ENCODE measurements at places on chromosomes 7 and 10.

DNA sequence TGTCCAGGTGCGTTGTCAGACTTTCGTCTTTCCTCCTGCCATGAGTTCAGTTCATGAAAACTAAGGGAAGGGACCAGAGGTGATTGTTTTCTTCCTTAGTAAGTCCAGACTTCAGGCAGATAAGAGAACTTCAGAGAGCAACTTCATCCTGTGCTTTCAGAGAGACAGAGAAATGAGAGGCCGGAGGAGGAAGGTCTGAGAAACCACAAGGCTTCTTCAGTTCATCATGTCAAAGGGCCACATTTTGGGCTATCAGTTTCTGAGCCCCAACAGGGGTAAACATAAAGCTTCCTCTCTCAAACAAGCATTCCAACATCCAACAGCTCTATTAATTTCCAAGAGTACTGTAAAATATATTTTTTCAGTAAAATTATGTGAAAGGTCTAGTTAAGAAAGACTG, 668.4 kb upstream of the NRP1 start:
- no peaks in the 10 kb centered on the region for H3K36me3 ChIP-seq
- H3K4me3 ChIP-seq: no peak overlapping the region
- no peak overlapping the region for H3K27ac ChIP-seq
- no peaks in the 10 kb centered on the region for H3K27me3 ChIP-seq
- no peak for DNase-seq

GRCh38 chr10:14391342-14391741, 60.6 kb upstream of the FRMD4A start:
- no peak overlapping the region for H3K27ac ChIP-seq
- H3K27me3 ChIP-seq: no peaks in the 10 kb centered on the region
- DNase-seq: no peak
- H3K4me3 ChIP-seq: no peak overlapping the region
- H3K4me1 ChIP-seq: no peaks in the 10 kb centered on the region

DNA sequence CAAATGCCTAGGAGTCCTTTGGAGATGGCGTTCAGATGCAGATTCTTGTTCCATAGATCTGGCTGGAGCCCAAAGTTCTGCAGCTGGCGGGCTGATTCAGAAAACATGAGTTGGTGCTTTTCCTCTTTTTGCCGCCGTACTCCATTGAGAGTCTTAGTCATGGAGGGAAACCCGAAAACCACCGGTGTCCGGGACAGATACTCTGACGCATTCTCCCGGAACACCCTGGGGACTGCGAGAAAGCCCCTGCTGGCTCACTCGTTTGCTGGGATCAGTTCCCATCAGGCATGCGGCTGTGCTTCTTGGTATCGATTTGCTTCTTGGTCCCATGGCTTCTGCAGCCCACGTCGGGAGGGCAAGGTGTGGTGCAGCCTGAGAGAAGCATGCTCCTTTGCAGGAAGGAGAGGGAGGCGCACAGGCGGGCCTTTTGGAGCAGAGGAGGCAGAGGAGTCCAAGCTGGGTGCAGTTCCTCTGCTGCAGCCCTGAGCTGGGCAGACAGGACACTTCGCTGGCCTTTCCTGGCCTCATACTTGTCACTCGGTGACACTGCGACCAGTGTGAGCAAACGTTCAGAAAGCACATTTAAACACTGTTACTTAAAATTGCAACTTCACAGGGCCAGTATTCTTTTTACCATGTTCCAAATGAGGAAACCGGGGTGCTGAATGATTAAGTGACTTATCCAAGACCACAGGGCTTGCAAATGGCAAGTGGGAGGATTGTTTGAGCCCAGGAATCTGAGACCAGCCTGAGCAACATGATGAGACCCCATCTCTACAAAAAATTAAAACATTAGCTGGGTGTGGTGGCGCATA, 30.6 kb upstream of the PFKFB3 start:
- no peak for DNase-seq
- H3K4me3 ChIP-seq: no peak overlapping the region
- peaks cover 63% of the 10 kb centered on the region for H3K4me1 ChIP-seq
- H3K27me3 ChIP-seq: no peaks in the 10 kb centered on the region
- H3K27ac ChIP-seq: no peak overlapping the region

DNA sequence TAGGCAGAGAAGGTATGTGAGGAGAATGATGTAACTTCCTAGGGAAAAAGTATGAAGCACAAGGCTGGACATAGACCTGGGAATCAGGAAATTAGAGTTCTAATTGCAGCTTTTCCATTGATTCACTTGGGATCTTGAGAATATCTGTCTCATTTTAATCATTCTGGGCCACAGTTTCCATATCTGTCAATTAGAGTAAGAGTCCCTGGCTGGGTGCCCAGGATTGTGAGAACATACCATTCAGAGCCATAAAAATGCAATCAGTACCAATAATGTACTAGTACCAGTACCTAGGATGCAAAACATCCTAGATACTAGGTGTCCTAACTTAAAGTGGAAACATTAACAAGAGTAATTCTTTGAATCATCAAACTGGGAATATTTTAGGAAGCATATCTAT, 29.6 kb downstream of the CAV1 start:
- H3K27ac ChIP-seq: no peak overlapping the region
- H3K27me3 ChIP-seq: no peaks in the 10 kb centered on the region
- no peak for DNase-seq
- H3K36me3 ChIP-seq: peaks cover 20% of the 10 kb centered on the region

- no peaks in the 10 kb centered on the region for H3K27me3 ChIP-seq
- H3K27ac ChIP-seq: no peak overlapping the region
- no peak overlapping the region for H3K4me3 ChIP-seq
- H3K4me1 ChIP-seq: no peaks in the 10 kb centered on the region
- no peaks in the 10 kb centered on the region for H3K36me3 ChIP-seq
- no peak for DNase-seq
Measured at GRCh38 chr7:18958627-18959026, 158.8 kb downstream of the TWIST1 start.

Measured in vagina (tissue), 2 donors.